ENCODE measurements at places on chromosomes 2 and 18.

DNA sequence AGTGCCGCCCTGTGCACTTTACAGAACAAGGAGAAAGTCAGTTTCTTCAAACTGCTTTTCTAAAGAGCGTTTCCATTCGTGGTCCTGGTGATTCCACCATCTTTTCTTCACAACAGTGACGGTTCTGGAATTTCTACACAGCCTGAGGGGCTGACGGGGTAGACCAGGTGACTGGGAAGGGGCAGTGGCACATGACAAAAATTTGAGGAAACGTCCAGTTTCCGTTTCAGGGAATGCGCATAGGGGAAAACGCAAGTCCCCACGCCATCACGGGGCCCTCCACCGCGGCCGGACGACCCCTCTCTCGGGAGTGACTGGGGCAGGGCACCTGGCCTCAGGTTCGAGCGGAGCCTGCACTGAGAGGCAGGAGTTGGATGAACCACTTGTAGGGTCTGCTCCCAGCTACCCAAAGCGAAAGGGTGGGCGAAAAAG lies 980 bp upstream of the SPTBN1 start:
- no peak for DNase-seq

GRCh38 chr18:44290366-44290977 lies 390.2 kb upstream of the SETBP1 start:
- no peak for DNase-seq

DNA sequence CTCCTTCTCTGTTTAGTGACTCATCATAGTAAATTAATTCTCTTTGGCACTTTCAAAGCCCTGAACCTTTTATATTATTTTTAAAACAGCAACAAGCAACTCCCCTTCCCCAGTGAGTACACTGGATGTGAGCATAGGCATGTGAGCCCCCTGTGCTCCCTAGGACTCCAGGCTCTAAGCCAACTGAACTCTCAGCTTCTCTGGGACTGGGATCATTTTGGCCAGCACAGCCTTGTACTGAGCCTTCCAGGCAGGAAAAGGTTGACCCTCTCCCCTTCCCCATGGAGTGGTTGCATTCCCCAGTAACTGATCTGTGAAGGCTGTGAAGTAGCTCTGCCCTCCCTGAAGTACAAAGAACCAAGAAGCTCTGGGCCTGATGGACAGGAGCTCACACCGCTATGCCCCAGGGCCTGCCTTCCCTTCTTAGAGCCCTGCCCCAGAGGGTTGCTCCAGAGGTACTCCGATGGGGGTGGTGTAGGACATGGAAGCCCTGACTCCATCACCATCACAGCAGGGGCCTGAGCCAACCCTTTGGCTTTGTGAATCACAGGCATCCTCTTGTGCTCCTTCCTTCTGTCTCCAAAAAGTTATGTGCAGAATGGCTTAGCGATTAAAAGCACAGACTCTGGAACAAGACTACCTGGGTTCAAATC lies 57.8 kb downstream of the ADD2 start:
- DNase-seq, result no peak

DNA sequence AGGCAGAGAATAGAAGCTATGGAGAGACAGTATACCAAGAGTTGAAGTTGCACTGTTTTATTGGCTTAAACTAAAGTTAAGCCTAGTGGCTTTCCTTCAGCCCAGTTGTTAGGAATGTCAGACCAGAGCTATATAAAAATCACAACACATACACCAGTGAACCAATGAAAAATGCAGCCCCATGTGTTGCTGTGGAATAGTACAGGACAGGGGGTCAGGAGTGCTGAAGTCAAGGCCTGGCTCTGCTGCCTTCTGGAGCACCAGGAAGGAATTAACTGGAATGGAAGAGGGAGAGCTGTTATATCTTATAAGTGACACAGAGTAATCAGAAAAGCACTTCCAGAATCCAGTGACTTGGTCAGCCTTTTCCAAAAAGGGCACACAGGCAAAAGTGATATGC lies 58.9 kb downstream of the OSR1 start:
- DNase-seq, result no peak

- DNase-seq, result no peak
Observed at GRCh38 chr2:216866515-216867095, 6.7 kb upstream of the TNP1 start.

DNA sequence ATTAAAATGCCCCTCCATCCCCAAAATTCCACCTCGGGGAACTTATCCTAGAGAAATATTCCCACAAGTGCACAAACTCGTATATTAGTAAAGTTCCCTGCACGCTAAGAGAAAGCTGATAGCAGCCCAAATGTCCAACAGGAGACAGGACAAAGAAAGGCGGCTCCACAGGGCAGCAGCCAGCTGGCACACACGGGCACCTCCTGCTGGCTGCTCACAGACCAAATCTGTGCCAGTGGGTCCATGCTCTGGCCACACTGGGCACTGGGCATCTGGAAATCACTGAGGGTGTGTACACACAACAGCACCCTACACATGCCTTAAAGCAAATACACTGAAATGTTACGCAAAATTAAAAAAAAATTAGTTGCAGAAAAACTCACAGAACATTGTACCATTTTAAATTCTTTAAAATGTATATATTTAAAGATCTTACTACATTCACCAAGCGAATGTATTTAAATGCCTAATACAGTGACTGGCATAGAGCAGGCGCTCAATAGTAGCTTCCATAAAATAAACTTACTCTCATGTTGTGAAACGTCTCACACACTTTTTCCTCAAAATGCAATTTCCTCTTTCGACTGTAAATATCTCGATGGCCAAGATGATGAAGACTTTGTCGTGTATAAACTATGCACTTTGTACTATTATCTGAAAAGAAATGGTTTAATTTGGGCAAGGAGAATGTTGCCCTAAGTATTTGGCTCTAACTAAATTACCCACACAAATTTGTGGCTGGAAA lies 19.4 kb downstream of the ZNF516 start:
- peak; percentile 19 for DNase-seq

- no peak for DNase-seq
Observed at GRCh38 chr2:168583064-168583709, 127.1 kb downstream of the CERS6 start.

DNA sequence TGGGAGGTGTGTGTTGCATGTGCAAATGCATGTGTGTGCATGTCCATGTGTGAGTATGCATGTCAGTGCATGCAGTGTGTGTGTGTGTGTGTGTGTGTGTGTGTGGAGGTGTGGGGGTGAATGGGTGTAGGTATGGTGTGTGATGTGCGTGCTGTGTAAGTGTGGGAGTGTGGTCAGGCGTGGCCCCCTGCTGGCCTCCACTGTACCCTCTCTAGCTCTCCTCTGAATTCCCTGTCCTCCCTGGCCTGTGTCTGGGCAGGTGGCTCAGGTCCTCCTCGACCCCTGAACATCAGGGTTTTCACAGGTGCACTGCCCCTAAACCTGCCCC lies 230.2 kb downstream of the CELF4 start:
- peak; percentile 49 for DNase-seq

GRCh38 chr2:36973320-36973719 lies 7.0 kb upstream of the STRN start:
- DNase-seq, result no peak

- peak; percentile 66 for DNase-seq
Observed at GRCh38 chr18:76398896-76399612, 96.0 kb downstream of the ZNF516 start.

DNA sequence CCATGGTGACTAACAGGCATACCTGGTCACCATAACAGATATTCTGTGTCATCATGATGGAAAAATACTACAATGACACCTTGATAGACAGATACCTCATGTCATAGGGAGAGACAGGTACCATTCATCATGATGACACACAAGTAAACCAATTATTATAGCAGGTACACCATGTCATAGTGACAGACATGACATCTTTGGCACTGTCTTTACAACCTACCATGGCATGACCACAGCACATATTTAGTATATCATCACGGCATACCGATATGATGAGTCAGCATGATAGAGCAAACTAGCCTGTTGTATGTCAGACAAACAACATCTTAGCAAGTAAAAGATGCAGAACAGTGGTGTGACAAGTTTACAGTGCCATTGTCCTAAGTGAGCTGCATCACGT lies 101.3 kb upstream of the KLHL29 start:
- DNase-seq, result no peak

- no peak for DNase-seq
Observed at GRCh38 chr2:67522148-67522547, 125.0 kb downstream of the ETAA1 start.

DNA sequence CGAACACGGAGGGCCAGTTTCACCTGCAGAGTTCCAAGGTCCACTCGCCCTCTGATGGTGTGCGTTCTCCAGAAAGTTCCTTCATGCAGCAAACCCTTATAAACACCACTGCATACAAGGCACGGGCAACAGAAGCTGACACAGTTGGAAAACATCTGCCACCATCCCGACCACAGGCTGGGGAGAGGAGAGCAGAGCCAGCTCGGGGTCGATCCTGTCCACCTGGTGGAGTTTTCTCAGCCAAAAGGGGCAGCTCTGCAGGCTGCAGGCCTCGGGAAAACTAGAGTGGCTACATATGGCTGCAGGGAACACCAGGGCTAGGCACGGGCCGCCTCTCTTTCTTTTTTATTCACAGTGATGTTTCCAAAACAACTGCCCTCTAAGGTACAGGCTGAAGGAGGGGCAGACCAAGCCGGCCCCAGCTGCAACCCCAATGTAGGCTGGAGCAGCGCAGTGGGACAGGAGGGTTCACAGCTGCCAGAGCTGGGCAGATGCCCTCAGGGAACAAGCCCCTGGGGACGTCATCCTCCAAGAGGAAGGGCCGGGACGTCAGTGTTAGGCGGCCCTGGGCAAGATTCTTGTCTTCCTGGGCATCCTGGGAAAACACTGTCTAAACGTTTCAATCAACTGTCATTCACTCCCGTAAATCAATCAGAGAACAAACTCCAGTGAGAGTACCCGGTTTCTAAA lies 274.7 kb downstream of the TWIST2 start:
- DNase-seq, result peak; percentile 71

DNA sequence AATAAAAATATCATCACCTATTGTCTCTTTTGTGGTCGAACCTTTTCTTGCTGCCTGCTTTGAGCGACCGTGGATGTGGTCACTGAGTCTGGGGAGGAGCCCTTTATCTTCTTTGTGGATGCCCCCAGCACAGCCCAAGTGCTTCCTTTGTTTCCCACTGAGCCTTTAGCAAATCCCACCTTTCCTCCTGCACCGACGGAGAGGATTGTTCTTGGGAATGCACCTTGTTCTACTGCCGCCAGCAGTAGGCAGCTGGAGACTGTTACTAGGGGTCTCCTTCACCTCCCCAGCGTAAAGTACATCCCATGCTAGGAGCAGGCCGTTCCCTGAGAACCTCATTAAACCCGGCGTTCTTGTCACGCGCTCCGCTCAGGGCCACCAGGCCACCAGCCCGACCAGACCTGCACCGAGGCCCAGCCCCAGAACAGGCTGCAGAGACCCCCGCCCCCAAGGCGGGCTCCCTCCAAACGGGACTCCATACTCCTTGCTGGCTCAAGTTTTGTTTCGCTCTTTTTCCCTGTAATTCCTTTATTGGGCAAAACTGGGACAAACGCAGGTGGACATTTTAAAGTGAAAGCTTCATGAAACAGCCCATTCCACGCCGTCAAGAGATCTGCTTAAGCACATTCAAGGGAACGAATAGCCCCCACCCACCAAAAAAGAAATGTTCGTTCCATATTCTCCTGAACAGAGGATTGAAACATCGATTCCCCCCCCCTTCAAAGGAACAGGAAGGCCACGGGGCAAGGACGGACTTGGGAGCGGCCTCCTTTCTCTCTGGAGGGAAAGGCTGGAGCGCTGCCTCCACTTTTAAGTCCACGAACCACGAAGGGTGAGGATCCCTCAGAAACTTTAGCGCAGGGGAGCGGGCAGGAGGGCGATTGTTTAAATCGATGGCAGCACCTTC lies 1.1 kb upstream of the MAT2A start:
- peak; percentile 70 for DNase-seq

- no peak for DNase-seq
Observed at GRCh38 chr2:204842661-204843485, 297.6 kb downstream of the PARD3B start.

GRCh38 chr2:181307203-181307991 lies 149.8 kb upstream of the ITGA4 start:
- DNase-seq, result no peak

GRCh38 chr18:5389356-5389755 lies 93.8 kb upstream of the ZBTB14 start:
- no peak for DNase-seq

DNA sequence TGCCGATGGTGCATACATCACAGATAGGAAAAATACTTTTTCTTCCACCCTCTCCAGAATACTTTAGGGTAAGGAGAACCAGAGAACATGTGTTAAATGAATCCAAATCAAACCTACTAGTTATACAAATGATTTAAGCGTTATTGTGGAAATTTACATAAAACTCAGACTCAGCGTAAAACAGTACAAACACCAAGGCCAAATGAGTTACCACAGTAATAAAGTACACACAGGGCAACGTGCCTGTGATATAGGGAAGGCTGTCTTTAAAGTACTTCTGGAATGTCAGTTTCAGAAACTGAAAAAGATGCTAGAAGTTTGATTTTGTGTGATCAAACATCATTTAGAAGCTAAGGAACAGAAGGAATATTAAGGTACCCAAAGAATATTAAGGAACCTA lies 46.9 kb downstream of the PTPRM start:
- no peak for DNase-seq

DNA sequence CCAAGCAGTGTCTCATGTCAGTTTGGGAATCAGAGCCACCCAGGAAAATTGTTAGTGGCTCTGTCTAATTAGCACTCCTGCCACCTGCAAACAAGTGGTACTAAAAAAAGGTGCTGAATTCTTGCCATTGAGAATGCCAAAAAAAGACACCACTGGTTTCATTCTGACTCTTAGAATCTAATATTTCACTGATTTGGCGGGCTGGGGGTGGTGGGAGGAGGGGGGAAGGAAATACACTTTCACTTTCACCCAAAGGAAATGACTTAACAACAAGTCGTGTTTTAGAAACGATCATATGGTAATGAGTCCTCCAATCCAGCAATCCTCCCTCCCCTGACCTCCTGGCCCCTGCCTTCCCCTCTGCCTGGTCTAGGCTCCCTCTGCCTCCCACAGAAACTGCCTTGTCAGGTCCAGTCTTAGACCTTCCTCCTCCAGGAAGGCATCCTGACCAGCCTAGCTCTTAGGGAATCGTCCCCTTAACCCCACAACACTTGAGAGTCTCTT lies 4.4 kb upstream of the KLHL29 start:
- DNase-seq, result no peak

- DNase-seq, result no peak
Observed at GRCh38 chr2:9419541-9419940, 3.8 kb downstream of the ITGB1BP1 start.
